ENCODE measurements at places on chromosomes 5 and 9. TPM values are rescaled to one million over a fixed set of nuclear protein-coding genes. Genes with fewer than 3 reads are reported as not detected.

GRCh38 chr9:105046907-105047741, 119.2 kb upstream of the ABCA1 start:
- no peak for DNase-seq

- DNase-seq = no peak
Observed at GRCh38 chr5:109838157-109838556, 148.4 kb downstream of the MAN2A1 start.

DNA sequence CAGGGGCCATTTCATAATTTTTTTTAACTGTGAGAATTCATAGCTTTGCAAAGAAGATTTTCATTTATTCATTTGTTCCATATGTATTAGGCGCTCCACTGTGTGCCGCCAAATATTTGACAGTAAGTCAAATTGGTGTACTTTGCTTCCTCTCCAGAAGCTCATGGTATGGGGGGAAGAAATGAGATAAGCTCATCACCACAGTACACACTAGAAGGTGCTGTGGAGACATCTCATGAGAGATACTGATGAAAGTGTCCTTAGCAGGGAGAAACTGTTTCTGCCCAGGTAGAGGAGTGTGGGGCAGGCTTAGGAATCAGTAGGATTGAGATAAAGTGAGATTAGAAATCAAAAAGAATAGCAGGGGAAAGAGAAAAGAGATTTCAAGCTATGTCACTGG, 136.2 kb downstream of the CDH6 start:
- DNase-seq = no peak

DNA sequence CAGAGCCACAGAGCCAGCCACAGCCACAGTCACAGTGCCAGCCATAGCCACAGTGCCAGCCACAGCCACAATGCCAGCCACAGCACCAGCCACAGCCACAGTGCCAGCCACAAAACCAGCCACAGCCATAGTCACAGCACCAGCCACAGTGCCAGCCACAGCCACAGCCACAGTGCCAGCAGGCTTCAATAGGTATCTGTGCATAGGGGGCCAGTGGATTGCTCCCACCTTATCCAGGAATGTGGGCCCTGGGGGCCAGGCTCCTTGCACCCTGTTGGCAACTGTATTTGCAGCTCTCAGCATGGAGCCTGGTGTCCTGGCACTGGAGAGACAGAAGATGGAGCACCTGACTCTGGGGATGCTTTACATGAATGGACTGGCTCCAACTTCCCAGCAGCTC, 111.7 kb upstream of the IRX2 start:
- no peak for DNase-seq

DNA sequence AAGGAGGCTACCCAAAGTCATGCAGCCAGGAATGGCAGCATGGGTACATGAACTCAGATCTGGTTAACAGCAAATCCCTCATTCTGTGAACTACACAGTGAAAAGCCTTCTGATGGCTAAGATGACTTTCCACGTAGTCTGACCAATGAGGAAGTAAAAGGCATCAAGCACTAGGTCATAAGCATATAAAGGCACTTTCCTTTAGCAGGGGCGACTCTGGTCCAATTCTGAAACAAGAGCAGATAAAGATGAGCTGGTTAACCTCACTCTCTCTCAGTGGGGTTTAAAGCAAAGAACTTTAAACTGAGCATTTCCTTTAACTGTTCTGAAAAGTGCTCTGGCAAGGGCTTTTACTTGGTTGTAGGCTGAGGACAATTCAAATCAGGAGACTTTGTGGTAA, 21.1 kb downstream of the PSMB7 start:
- DNase-seq = no peak

DNA sequence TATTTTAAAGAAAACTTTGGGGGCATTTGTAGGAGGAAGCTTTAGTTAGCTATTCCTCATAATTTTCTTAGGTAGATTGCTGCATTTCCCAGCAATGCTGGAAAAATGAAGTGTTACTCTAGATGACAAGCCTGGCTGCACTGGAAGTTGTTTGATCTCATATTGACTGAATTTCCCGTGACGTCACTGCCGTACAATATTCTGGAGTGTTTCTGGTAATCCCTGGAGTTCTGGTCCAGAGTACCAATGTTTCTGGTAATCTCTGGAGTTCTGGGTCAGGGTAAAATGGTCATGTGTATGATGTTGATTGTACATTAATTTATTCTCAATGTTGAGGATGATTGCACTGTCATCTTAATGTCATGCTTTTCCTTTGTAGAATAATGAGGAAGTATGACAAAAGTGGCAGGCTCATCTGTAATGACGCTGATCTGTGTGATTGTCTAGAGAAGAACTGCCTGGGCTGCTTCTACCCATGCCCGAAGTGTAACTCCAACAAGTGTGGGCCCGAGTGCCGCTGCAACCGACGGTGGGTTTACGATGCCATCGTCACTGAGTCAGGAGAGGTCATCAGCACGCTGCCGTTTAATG, 26.2 kb downstream of the ARL14EPL start:
- DNase-seq = no peak

DNA sequence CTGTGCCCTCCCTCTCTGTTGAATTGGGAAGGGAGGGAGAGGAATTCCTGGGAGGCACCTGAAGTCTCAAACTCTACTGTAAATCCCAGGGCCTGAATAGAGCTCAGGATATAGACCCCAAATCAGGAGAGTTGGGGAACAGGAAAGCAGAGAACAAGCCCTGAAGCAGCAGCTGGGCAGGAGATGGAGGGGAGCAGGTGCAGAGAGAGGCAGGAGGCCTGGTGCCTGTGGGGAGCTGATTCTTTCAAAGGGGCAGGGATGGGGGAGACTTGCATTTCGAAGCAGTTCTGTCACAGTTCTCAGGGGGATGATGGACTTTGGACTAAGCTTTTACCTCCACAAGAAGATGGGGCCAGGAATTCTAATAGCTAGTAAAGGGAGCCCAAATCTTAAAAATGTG, 50.2 kb downstream of the NIM1K start:
- no peak for DNase-seq

GRCh38 chr9:16618524-16618923, 251.9 kb downstream of the BNC2 start:
- no peak for DNase-seq

DNA sequence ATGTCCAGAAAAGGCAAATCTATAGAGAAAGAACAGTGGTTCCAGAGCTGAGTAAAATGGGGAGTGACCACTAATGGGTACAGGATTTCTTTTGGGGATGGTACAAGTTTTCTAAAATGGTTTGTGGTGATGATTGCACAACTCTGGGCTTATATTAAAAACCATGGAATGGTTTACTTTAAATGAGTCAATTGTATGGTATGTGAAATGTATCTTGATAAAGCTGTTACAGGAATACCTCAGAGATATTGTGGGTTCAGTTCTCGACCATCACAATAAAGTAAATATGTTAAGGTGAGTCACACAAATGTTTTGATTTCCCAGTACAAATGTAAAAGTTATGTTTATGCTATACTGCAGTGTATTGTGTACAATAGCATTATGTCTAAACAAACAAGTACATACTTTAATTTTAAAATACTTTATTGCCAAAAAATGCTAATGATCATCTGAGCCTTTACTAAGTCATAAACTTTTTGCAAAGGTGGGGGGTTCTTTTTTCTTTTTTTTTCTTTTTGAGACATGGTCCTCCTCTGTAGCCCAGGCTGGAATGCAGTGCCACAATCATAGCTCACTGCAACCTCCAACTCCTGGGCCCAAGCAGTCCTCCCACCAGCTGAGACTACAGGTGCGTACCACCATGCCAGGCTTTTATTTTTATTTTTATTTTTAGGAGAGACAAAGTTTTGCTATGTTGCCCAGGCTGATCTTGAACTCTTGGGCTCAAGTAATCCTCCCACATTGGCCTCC, 65.9 kb downstream of the SHOC1 start:
- no peak for DNase-seq

DNA sequence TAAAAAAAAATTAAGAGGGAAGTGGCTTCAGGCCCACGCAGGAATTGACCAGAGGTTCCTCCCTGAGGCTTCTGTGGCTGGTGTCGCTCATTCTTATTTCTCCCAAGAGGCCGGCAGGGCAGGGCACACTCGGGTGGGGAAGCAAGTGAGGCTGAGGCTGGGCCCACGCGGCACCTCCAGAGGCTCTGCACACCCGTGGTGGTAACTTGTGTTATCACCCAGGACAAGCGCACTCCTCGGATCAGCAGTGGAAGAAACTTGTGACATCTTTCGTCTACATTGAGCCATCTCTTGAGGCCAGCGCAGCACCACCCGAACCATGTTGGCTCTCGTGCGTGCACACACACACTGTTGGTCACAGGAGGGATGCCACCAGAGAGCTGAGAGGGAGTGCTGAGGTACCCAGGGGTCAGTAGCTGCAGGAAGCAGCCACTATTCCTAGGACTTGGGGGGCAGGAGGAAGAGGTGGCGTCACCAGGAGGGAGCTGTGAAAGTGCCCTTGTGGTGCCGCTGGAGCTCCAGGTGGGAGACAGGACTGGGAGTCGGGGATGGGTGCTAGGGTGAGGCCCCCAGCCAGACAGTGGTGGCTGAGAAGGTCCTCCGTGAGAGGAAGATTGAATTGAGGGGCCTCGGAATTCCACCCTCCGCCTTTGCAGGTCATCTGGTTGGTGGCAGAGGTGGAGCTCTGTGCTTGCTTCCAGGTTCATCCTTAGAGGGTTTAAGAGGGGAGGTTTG, 6.4 kb downstream of the NDUFS6 start:
- no peak for DNase-seq

DNA sequence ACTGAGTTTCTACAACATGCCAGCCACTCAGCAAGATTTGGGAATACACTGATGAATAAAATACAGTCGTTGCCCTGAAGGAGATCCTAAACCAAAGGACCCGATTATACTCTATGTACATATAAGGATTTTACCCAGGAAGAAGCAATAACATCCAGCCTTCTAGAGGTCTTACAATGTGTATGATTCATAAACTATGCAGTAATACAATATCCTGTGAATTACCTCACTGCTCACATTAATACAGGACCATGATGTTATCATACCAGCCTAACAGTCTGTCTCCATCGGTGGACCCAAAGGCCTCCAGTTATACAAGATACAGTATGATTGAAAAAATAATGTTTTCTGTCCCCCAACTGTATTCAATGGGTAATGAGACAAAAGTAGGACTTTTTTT, 310.5 kb upstream of the TRPM3 start:
- no peak for DNase-seq

GRCh38 chr5:126020770-126021169, 402.4 kb upstream of the GRAMD2B start:
- no peak for DNase-seq

DNA sequence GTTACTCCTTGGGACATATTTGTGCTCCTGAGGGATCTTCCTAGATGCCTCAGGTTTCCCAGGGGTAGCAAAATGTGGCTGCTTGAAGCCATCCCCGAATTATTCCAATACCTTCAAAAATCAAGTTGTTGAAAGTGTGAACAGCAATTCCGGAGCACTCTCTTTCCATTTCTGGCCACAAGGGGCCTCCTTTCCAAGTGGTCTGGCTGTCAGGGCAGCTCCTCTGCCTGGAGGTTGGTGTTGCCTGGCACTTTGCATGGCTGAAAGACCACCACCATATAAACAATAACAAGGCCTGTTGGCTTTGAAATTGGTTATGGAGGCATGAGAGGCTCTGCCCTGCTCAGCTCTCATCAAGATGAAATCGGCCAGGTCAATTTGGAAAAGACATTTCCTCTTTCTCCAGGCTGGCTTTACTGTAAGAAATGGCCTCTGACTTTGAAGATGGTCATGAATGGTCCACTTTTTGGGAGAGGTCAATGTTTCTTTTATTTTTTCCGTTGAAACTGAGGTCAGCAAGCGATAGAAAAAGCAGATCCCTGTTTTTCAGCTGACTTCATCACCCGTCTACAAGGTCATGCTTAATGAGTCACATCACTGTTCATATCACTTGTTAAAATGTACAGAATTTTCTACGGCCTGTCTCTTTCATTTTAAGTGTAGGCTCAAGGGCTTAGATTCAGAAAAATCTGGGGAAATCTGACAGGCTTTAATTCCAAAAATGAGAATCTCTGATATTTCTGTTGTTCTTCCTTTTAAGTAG, 481.1 kb upstream of the ZNF608 start:
- no peak for DNase-seq

DNA sequence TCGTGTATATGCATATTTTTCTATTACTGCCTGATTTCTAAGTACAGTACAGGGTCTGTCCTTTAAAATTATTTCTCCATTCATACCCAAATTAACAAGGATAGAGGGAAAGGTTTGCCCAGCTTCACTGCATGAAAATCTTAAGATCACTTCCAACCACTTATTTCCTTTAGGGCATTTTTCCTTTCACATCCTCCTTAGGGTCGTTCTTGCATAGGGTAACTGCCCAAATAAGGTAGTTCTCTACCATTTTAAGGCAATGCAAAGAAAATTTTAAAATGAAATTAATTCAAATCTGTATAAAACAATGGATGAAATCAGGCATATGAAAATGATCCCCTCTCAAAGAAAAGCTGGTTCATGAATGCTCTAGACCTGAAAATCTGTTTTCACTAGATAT, 4.1 kb upstream of the CDC20B start:
- DNase-seq = no peak

- DNase-seq = no peak
Observed at GRCh38 chr5:38341641-38342040, 83.3 kb downstream of the EGFLAM start.

DNA sequence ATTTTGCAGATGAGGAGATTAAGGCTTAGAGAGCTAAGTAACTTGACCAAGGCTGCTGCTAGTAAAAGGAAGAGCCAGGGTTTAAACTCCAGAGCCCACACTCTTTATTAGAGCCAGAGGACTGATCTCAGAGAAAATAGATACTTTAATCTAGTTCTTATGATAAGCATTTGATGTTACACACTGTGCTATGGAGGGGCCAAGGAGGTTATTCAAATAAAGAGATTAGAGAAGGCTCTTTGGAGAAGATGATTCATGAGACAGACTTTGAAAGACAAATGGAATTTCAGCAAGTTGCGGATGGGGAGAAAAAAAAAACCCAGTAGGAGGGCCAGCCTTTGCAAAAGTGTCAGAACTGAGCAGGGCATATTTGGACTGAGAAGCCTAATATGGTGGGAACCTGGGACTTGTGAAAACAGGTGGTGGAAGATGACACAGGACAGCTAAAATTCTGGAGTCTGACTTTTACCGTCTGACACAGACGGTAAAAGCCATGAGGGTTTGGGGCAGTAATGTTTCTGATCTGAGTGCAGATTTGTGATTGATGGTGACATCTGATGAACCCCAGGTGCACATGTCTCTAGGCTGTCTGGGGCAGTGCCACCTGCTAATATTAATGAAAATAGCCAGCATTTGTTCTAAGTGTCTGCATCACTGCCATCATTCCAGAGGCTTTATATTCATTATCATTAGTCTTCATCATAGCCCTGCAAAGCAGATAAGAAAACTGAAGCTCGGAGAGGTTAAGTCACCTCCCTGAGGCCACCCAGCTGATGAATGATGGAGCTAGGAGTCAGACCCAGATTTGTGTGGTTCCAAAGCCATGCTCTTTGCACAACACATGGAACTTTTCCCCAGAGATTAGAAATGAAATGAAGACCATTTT, 65.3 kb upstream of the CXCL14 start:
- no peak for DNase-seq

- DNase-seq = peak; percentile 81
Observed at GRCh38 chr5:67680099-67680498, 483.5 kb upstream of the CD180 start.

- no peak for DNase-seq
Observed at GRCh38 chr5:59777028-59777427, 116.5 kb downstream of the PDE4D start.

GRCh38 chr5:2633992-2634391, 117.5 kb downstream of the IRX2 start:
- no peak for DNase-seq

GRCh38 chr9:87503927-87504326, 6.3 kb downstream of the DAPK1 start:
- no peak for DNase-seq

KIF24 gene
- polyA plus RNA-seq = 15.9 TPM

SLC22A4 gene
- 4.0 TPM for polyA plus RNA-seq

PCAT7 gene
- polyA plus RNA-seq = 7.9 TPM

ADCY2 gene
- polyA plus RNA-seq = 51.8 TPM

ZNF483 gene
- polyA plus RNA-seq = 1.6 TPM

PRRT1B gene
- polyA plus RNA-seq = 0.10 TPM

TMEM141 gene
- polyA plus RNA-seq = 34.8 TPM

PDLIM4 gene
- 66.2 TPM for polyA plus RNA-seq

Measured in forelimb muscle (tissue), 1 donor.